Endothelial cell of umbilical vein (primary cell): ENCODE measurements at places on chromosomes 6 and 20. TPM values are rescaled to one million over a fixed set of nuclear protein-coding genes. Genes with fewer than 3 reads are reported as not detected.

Gene VNN1
- polyA plus RNA-seq = not detected in 2 replicates

DNA sequence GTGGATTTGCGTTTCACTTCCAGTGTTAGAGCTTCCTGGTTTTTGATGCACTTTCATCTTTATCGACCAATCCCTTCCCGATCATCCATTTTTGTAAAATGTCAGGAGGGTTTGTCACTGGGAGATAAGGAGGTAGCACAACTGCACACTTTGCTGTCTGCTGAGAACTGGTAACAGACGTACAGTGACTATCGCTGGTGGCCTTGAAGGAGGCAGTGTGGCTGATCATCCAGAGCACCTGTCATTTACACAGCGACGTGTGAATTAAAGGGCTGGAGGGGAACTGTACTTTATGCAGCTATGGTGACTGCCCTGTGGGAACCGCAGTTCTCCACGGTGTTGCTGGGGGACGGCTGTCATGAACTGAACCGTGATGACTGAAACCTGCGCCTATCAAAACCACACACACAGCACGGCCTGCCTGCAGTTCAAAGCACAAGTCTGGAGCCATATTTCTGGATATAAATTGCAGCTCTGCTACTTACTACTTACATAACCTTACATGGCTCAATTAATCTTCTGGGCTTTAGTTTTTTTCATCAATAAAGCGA lies 50.0 kb downstream of the HUS1B start:
- peaks cover 7% of the 10 kb centered on the region for H3K4me1 ChIP-seq
- no peak overlapping the region for H3K27ac ChIP-seq
- H3K36me3 ChIP-seq = peaks cover 6% of the 10 kb centered on the region
- H3K4me3 ChIP-seq = no peak overlapping the region
- H3K27me3 ChIP-seq = no peaks in the 10 kb centered on the region

Gene PDE7B
- 20.6 and 21.1 TPM in 2 replicates for polyA plus RNA-seq

GRCh38 chr6:71406865-71407860 lies 118.6 kb downstream of the OGFRL1 start:
- DNase-seq = peak; percentile 79
- no peak overlapping the region for H3K4me3 ChIP-seq
- H3K27ac ChIP-seq = peak overlapping the region; percentile 95
- peaks cover 5% of the 10 kb centered on the region for H3K36me3 ChIP-seq
- no peaks in the 10 kb centered on the region for H3K27me3 ChIP-seq

Gene LRRC73
- 0.11 and 0.14 TPM in 2 replicates for polyA plus RNA-seq

Gene SIRPG
- polyA plus RNA-seq = not detected in 2 replicates

Gene ATP6V1G2
- polyA plus RNA-seq = 0.64 and 0.70 TPM in 2 replicates
